Caco-2 (cell line): ENCODE measurements at places on chromosomes 12 and 14. TPM values are rescaled to one million over a fixed set of nuclear protein-coding genes. Genes with fewer than 3 reads are reported as not detected.

COQ10A gene
- 16.7 and 18.4 TPM in 2 replicates for total RNA-seq

PSMC6 gene
- total RNA-seq: 129 and 130 TPM in 2 replicates

LALBA gene
- total RNA-seq: not detected in 2 replicates

FOXM1 gene
- 217 and 222 TPM in 2 replicates for total RNA-seq

CHST11 gene
- 0.25 and 0.97 TPM in 2 replicates for total RNA-seq

PNMA1 gene
- 33.2 and 38.8 TPM in 2 replicates for total RNA-seq

ERBB3 gene
- total RNA-seq: 101 and 109 TPM in 2 replicates

LUM gene
- 4.5 and 7.0 TPM in 2 replicates for total RNA-seq

NEUROD4 gene
- not detected in 2 replicates for total RNA-seq

PXN gene
- 150 and 162 TPM in 2 replicates for total RNA-seq

NYNRIN gene
- total RNA-seq: 5.9 and 6.1 TPM in 2 replicates

TNFRSF1A gene
- 79.0 and 79.4 TPM in 2 replicates for total RNA-seq
